ENCODE measurements at places on chromosomes 16 and 17. TPM values are rescaled to one million over a fixed set of nuclear protein-coding genes. Genes with fewer than 3 reads are reported as not detected.

DNA sequence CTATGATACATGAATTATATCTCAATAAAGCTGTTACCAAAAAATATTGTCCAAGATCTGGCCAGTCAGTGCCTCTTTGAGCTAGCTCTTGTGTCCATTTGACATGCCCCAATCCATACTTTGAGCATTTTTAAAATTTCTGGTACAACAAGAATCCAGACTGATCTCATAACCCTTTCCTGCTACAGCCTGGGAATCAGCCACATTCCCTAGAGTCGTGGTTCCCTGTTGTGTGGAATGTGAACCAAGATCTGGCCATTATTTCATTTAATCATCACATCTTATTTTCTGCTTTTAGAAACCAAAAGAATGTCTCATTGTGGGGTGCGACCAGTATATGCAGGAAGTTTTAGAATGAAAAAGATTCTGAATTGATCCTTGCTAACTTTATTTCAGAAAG, 34.3 kb upstream of the RPRML start:
- no peaks in the 10 kb centered on the region for H3K36me3 ChIP-seq
- H3K4me1 ChIP-seq, result no peaks in the 10 kb centered on the region
- no peak overlapping the region for H3K27ac ChIP-seq
- no peak overlapping the region for H3K4me3 ChIP-seq

GRCh38 chr16:68700120-68700519, 37.0 kb upstream of the CDH1 start:
- H3K27ac ChIP-seq, result no peak overlapping the region
- no peaks in the 10 kb centered on the region for H3K36me3 ChIP-seq
- H3K27me3 ChIP-seq, result no peaks in the 10 kb centered on the region
- no peaks in the 10 kb centered on the region for H3K4me1 ChIP-seq
- DNase-seq, result no peak

Gene KCNJ16
- 281 TPM for total RNA-seq

DNA sequence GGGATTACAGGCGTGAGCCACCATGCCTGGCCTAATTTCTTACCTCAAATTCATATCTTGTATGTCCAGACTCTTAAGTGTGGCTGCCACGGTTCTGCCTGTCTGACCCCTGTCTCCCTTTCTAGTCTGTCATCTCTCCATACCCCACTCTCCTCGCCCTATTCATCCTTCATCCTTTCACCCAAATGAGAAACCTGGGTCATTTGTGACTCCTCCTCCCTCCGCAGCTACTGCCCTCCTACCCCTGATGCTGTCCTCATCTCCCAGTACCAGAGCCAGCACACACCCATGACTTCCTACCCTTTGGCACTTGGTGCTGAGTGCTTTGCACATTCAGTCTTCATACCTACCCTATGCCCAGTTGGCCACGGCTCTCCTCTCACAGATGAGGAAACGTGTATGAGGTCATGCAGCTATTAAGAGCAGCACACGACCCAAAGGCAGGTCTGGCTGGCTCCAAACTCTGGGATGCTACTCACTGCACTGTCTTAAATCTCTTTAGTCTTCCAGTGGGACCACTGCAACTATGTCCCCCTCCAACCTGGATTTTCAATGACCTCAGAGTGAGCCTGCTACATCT, 1.6 kb downstream of the SPATA32 start:
- H3K4me3 ChIP-seq, result no peak overlapping the region
- H3K27me3 ChIP-seq, result no peaks in the 10 kb centered on the region
- no peaks in the 10 kb centered on the region for H3K4me1 ChIP-seq
- DNase-seq, result no peak
- H3K36me3 ChIP-seq, result peaks cover 15% of the 10 kb centered on the region
- no peak overlapping the region for H3K27ac ChIP-seq

DNA sequence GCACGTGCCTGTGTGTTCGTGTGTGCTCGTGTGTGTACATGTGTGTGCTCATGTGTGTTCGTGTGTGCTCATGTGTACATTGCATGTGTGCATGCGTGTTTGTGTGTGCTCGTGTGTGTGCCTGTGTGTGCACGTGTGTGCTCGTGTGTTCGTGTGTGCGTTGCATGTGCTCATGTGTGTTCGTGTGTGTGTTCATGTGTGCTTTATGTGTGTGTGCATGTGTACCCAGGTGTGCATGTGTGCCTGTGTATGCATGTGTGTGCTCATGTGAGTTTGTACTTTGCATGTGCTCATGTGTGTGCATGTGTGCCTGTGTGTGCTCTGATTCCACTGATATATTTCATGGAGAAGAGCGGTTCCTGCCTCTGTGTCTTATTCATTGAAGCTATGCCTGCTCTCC, 265.5 kb downstream of the FOXL1 start:
- H3K36me3 ChIP-seq, result no peaks in the 10 kb centered on the region
- no peak overlapping the region for H3K4me3 ChIP-seq
- no peak overlapping the region for H3K27ac ChIP-seq
- no peak for DNase-seq
- H3K27me3 ChIP-seq, result no peaks in the 10 kb centered on the region
- H3K4me1 ChIP-seq, result no peaks in the 10 kb centered on the region

All from kidney (tissue), 22 donors.